ENCODE measurements at places on chromosomes 16 and 17. TPM values are rescaled to one million over a fixed set of nuclear protein-coding genes. Genes with fewer than 3 reads are reported as not detected.

GRCh38 chr17:81923302-81924260 lies 4.0 kb downstream of the MAFG start:
- H3K27ac ChIP-seq = no peak overlapping the region
- H3K36me3 ChIP-seq = peaks cover 40% of the 10 kb centered on the region
- H3K27me3 ChIP-seq = no peaks in the 10 kb centered on the region
- DNase-seq = no peak
- peaks cover 15% of the 10 kb centered on the region for H3K4me1 ChIP-seq
- no peak overlapping the region for H3K4me3 ChIP-seq

DNA sequence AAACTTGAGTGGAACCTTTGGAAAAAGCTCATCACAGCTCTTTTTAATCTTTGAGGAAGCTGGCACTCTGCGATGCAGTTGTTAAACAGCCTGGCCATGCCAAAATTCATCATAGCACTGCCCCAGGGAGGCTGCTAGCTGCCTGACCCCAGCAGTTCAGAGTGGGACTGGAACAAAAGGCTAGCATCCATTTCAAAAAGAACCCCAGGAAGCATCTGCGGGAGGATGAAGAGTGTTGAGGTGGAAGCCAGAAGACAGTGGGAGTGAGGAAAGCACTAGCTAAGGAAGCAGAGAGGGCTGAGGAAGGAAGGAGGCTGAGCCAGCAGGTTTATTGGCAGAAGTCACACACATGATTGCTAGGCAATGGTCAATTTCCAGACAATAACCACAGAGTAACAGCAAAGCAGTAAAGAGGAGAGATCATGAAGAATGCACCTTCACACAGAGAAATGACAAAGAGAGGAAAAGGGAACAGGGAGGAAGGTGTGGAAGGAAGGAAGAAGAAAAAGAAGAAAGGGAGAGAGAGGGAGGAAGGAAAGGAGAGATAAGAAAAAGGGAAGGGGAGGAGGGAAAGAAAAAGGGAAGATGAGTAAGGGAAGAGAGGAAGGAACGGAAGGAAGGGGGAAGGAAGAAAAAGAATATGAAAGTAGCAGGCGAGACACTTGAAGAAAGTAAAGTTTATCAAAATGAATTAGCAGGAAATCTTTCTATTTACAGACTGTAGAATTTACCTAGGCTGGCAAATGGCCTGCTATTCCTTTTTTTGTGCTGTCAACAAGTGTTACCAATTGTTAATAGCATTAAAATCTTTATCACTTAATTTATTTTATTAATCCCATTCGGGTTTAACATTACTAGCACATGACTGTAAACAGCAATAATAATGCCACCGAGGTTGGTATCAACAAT lies 270.0 kb upstream of the PSMD7 start:
- H3K36me3 ChIP-seq = no peaks in the 10 kb centered on the region
- no peaks in the 10 kb centered on the region for H3K27me3 ChIP-seq
- DNase-seq = no peak
- H3K4me1 ChIP-seq = no peaks in the 10 kb centered on the region

DNA sequence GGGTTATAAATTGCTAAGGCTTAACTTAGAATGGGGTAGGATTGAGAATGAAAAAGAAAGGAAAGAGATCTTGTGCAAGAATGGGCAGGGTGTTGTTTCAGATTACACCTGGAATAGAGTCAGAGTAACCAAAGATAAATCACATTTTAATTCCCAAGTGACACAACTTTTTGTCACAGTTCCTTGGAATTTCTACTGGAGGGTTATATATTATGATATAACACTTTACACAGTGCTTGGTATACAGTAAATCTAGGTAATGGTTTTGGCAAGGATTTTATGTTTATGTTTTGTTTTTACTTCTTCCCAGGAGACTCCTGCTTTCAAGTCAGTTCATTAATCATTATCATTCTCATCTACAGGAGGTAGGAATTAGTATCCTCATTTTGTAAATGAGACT lies 115.7 kb upstream of the KCNJ16 start:
- DNase-seq = no peak
- no peak overlapping the region for H3K4me3 ChIP-seq
- H3K27ac ChIP-seq = no peak overlapping the region
- H3K36me3 ChIP-seq = no peaks in the 10 kb centered on the region

ATP1B2 gene
- 0.05 TPM for polyA plus RNA-seq
